ENCODE measurements at places on chromosomes 12 and 14. TPM values are rescaled to one million over a fixed set of nuclear protein-coding genes. Genes with fewer than 3 reads are reported as not detected.

Gene FSCB
- not detected for total RNA-seq

DNA sequence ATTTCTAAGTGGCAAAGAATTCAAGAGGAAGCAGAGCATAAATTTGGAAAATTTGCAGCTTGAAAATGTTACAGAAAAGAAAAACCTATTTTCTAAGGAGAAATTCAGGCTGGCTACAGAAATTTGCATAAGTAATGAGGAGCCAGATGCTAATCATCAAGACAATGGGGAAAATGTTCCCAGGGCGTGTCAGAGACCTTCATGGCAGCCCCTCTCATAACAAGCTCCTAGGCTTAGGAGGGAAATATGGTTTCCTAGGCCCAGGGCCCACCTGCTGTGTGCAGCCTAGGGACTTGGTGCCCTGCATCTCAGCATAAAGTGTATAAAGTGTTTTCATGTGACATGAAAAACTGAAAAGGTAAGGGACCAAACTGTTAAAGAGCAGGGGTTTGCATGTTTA, 1796.3 kb upstream of the FLRT2 start:
- DNase-seq: no peak

DNA sequence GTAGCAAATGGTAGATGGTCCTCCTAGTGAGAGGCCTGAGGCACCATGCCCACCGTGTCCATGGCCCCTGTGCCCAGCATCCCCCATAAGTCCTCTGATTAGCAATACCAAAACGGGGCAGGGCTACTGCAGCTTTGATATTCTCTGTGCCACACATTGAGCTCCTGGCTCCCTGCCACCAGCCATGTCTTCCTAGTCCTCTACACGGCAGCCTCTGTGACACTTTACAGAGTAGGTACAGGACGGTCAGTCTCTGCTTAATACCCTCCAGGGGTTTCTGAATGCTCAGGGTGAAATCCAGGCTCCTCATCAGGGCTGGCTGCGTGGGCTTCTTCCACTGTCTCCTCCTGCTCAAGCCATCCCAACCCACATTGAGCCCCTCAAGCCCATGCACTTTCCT, 8.0 kb downstream of the RBM19 start:
- no peak for DNase-seq

DNA sequence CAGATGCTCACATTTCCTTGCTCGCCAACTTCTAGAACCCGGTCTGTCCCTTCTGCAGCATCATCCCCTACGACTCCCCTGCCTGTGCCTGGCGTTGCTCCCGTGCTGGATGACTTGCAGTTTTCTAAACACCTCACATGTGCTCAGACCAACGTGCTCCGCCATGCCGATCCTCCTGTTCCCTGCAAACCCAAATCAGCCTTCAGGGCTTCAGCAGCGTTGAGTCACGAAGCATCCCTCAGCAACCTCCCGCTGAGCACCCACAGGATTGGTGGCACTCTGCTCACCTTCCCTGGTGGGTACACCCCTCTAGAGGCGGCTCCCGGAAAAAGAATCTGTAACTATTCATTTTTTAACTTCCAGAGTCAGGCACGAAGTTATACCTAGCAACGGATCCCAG, 2.8 kb upstream of the PIWIL1 start:
- DNase-seq: no peak

DNA sequence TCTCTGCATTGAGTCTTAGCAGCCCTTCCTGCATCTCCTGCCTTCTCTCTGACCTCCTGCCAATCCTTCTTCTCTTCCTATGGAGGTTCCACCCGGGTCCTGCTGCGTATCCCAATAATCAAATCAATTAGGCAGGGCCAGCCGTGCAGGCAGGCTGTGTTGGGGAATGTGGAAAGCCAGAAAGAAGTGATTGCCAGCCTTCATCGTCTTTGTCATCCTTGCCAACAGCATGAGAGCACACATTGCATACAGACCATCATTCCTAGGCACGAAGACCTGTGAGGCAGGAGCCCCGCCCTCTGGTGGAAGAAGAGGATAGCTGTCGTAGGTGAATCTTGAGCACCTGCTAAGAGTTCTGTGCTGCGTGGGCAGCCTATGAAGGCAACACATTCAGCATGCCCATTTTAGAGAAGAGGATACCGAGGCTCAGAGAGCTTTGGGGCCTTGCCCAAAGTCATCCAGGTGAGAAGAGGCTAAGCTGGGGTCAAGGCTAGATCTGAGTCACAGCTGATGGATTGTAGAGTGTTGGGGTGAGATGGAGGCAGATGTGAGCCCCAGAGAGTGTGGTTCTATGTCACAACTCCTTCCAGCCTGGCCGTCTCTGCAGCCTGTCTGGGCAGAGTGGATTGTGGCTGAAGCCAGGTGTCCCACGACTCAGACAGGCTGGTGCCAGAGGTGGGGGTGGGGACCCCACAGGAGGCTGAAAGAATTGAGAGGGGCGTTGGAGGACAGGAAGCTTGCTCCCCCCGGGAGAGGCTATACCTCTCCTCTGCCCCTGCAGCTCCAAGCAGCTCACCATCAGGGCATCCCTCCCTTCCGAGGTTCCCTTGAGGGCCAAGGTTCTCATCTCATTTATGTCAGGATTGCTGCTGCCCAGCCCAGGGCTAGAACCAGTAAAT, 12.7 kb downstream of the C14orf132 start:
- no peak for DNase-seq

DNA sequence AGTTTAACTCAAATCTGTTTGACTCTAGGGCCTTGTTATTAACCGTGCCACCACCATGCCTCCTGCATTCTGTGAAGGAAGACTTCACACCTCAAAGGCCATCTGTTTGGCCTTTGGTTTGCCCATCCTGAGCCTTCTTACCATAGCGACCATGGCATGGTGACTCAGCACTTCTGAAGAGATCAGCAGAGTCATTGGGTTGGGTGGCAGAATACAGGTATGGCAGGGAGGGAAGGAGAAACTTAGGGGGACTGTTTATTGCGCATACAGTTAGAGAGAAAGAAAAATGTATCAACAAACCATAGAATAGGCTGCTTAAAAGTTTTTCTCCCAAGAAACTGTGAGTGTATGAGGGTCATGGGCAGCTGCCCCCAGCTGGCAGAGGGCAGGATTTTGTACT, 49.2 kb downstream of the DAD1 start:
- DNase-seq: no peak

DNA sequence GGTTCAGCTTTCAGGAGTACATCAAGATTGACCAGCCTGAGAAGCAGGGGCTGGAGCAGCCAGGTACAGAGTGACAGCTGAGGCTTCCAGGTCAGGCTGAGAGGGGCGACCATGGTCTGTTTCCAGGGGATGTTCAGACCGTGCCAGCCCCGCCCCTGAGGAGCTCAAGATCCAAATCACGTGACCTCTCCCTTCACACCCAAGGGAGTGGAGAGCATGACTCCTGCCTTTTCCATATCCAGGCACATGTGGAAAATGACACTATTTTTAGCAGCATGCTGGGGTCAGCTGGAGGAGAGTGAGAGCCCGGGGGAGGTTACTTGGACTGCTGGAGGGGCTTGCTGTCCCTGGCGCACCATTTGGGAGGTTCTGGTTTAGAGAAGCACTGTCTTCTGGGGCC, 92.7 kb downstream of the B4GALNT3 start:
- DNase-seq: no peak

DNA sequence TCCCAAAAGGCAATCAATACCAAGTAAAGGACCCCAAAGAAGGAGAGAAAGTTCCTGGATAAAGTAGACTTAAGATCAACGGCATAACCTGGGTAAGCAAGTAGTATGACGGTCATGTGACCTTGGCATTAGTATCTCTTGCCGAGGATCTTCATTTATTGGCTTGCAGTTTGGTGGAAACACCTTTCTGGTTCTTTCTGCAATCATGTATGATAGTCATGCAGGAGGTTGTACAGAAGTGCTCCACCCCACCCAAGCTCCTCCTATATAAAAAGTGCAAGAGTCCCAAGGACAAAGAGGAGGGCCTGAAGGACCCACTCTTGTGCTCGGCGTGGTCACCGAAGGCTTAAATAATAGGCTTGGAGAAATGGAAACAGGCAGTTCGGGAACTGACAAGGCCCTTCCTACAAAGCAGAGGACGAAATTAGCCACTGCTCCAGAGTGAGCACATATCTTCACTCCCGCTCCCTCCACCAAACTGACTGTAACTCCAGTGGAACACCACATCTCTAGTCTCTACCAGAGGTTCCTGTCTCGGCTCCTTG, 750 bp downstream of the CS start:
- no peak for DNase-seq
